ENCODE measurements at places on chromosomes 16 and 17.

DNA sequence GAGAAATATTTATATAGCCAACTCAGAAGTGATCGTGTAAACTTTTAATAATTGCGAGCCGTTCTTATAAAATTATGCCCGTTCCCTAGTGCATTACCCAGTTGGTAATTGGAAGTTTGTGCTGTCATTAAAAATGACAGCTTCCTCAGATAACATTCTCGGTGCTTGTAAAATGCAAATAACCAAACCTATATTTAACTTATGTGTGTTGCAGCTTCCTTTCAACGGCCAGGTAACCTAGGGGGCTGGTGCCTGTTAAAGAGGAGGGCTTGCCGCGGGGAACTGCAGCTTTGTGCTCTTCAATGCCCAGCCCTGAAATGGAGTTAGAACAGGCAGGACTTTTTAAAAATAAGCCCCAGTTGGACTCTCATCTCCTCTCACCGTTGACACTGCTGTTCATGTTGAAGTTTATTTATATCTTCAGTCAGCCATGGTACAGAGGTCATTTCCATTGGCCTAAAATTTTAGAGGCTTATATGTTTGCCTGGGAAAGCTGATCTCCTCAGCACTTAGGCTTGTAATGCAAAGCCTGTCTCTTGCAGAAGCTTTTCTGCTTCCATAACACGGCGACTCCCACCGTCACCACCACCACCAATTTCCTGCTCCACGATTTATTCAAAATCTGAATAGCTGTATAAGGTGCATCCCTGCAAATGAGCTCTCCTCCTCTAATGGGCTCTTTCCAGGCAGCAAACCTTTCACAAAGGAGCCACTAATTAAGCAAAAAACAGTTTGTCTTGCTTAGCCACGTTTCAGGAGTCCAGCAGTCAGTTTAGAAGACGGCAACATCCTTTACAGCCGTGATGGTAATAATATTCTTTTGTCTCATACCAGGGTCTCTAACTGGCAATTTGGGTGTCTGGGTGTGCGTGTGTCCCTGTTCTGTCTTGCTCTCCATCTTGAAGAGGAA, 74.7 kb downstream of the RPA1 start:
- no peak for ATAC-seq

- ATAC-seq: peak; percentile 21
Observed at GRCh38 chr16:75789237-75789636, 62.9 kb upstream of the CPHXL start.

- ATAC-seq: no peak
Observed at GRCh38 chr17:49422714-49423113, 8.0 kb upstream of the PHB1 start.

GRCh38 chr16:68202091-68202519, 33.8 kb downstream of the ESRP2 start:
- ATAC-seq: no peak

DNA sequence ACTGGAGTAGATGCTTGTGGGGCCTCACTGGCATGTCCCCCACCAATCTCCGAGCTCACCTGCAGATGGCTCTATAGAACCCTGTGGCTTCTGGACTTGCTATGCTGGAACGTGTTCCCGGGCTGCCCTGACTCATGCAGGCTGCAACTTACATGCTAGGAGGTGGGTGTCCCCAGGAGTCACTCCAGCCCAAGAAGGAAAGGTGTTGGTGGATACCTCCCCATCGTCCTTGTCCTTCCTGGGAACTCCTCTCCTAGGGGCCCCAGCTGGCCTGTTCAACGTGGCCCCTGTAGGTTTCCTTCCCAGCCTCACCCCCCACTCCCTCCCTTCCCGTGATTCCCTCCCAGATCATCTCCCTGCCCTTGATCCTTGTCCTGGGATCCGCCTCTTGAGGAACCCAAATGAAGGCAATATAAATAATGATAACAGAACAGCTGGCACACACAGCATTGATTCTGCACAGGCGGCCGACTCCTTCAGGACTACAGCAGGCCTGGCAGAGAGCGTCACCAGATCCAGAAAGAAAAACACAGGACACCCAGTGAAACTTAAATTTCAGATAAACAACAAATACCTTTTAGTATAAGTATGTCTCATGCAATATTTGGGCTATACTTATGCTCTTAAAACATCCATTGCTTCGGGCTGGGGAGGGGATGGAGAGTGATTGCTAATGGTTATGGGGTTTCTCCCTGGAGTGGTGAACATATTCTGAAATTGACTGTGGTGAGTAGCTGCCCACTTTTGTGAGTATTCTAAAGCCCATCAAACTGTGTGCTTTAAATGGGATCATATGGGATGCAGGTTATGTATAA, 221.1 kb upstream of the GSE1 start:
- no peak for ATAC-seq

- no peak for ATAC-seq
Observed at GRCh38 chr16:27611340-27611739, 61.4 kb downstream of the KATNIP start.

DNA sequence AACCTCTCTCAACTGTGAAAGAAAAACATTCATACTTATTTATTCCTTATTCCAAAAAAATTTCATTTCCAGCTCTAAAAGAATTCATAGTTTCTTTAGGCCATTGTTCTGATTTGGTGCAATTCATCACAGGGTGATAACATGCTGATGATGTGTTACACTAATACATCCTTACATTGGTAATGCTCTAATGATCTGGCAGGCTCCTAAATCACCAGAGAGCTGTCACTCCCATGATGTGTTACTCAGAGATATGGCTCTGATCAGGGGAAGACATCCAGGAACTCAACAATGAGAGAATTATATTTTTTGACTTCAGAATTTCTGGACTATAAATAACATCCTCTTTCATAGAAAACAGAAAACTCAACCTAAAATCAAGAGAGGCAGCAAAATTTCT, 209.3 kb downstream of the CHD9NB start:
- ATAC-seq: no peak

- ATAC-seq: peak; percentile 77
Observed at GRCh38 chr16:71358464-71358998, at the start of gene CALB2. CALB2 (plus strand) TSS chr16:71358723; CDS start chr16:71358793, 70 bp downstream.

DNA sequence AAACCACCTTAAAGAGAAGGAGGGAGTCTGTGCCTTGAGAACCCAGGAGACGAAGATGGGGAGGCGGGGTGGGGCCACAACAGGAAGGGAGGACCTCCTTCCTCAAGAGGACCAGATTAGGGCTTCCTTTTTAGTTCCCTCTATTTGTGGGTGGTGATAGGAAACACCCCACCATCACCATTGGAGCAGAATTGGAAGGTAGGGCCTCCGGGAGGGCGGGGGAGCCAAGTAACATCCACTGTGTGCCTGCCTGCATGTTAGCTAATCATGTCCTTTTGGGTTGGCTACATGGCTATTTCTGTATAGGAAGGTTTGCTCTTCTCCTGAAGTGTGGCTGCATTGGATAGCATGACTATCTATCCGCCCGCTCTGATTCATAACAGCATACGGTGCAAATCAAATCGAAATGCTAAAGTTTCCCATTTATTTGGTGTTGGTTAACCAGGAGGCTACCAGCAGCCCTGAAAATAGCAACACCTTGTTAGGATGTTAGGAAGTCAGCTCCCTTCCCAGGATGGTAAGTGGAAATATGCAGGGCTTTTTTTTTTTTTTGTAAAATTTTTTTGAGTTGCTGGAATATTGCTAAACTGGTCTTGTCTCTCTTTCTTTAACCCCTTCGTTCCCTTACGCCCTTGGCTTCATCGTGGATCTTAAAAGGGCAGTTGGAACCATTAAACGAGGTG, 4.2 kb downstream of the SYT17 start:
- no peak for ATAC-seq

GRCh38 chr17:82611140-82612058, 36.8 kb downstream of the WDR45B start:
- ATAC-seq: no peak

DNA sequence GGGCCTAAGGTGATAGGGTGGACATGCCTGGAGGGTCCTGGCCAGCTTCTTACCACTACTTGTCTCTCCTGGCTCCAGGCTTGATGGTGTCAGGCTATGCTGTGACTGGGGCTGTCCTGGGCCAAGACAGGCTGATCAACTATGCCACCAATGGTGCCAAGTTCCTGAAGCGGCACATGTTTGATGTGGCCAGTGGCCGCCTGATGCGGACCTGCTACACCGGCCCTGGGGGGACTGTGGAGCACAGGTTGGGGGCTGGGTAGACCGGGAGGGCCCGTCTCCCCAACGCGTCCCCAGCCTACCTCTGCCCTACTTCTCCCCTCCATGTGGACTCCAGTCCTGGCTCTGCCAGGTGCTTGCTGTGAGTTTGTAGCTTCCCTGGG, 4.5 kb downstream of the SPATA20 start:
- ATAC-seq: no peak

GRCh38 chr17:9298776-9299295, 276.8 kb downstream of the STX8 start:
- no peak for ATAC-seq

GRCh38 chr17:28331891-28332420, 3.3 kb downstream of the IFT20 start:
- ATAC-seq: no peak

- no peak for ATAC-seq
Observed at GRCh38 chr17:57602896-57603295, 142.2 kb downstream of the CCDC182 start.

DNA sequence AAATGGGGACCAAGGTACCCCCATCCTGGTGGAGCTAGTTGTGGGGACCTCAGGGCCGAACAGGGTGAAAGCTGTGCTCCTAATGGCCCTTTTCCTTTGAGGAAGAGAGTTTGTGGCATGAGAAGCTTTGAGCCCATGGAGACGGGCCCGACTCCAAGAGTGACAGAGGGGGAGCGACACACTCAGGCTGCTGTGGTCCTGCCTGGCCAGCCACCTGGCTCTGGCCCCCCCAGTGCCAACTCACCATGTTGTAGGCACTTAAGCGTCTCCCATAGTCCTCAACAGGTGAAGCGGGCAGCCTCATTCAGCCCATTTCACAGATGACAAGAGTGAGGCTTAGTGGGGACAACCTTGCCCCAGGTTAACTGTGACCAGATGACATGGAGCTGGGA, 1.6 kb downstream of the IL21R start:
- no peak for ATAC-seq

DNA sequence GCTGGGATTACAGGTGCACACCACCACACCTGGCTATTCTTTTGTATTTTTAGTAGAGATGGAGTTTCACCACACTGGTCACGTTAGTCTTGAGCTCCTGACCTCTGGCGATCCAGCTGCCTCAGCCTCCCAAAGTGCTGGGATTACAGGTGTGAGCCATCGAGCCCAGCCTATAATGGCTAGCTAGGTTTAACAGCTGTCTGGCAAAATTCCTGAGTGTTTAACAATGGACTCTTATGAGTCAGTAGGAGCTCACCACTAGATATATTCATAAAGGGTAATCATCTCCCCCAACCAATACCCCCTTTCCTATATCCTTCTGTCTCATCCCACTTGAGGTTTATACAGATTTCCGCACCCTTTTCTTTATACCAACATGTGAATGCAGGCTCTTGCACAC, 91.5 kb upstream of the CDH13 start:
- ATAC-seq: no peak

DNA sequence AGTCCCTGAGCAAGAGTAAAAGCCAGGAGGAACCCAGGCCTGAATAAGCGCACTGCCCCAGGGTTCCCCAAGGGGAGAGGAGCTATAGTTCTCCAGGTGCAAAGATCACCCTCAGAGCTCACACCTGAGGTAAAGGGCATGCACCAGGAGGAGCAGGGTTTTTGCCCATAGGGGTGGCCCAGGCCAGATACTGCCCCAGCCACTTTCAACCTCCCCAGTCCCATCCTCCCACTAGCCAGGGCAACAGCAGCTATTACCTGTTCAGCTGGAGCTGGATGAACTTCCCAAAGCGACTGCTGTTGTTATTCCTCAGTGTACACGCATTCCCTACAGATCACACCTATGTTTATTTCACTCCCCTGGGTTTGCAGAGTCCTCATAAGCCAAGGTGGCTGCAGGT, 19.8 kb downstream of the MYO19 start:
- ATAC-seq: no peak

- no peak for ATAC-seq
Observed at GRCh38 chr17:33668516-33668915, 375.4 kb upstream of the ASIC2 start.

DNA sequence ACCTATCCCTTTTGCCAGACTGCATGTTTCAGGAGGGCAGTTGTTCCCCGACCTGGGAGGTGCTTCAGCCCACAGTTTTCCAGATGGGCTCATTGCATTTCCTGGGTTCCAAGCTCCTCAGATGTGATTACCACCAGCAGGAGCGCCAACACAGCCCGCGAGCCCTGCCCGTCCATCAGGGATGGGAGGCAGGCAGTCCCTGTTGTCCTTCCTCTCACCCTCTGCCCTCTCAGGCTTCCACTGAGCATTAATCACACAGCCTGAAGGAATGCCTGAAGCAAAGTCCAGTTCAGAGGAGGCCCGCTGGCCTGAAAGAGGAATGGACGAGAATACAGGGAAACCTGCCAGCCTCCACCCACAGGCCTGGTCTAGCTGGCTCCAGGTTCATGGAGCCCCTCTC, 256.3 kb upstream of the SDK2 start:
- no peak for ATAC-seq

DNA sequence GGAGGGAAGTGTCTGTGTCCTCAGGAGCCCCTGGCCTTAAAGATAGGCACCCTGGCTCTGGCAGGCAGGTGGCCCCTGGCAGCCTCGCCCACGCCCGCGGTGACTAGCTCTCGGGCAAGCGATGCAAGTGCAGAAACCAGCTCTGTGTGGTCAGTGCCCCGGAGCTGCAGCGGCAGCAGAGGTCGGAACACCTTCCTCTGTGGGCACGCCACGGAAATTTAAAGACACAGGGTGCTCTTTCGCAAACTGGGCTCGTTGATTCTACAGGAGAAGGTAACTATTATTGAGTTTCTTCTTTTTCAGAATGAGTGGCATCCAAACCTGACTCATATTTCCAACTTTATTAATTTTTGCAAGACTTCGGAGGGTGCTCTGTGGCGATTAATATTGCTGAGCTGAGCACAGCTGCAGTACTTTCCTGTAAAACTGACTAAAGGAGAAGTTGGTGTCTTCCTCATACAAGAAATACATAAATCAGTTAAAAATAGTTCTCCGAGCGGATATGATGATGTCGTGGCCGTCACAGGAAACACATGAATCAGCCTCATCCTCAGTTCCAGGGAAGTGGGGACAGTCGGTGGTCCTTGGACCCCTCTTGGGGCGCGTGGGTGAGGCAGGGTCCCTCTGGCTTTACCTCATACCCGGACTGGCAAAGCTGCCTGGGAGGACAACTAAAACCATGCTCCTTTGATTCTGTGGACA, 120.2 kb downstream of the METRNL start:
- peak; percentile 68 for ATAC-seq
